HCEC 1CT (cell line): ENCODE measurements at places on chromosomes 7 and 10.

DNA sequence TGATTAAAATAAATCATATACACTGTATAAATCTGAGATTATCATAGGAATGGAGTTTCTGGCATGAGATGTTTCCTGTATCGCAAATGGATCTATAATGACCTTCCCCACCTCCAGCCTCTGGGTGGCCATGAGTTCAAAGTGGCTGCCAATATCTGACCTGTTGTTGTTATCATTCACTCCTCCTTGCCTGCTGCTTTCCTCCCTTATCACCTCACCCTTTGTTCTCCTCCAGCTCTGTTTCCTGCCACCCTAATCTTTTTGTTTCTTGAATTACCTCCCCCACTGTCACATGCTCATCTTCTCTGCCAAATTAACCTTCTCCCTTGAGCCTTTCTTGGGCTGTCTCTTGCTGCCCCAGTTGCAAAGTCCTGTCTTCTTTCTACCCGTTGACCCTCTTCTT is 12.0 kb downstream of the SCD start:
- no peak for DNase-seq

- DNase-seq, result no peak
These were observed 26.1 kb downstream of the STRA8 start for GRCh38 chr7:135259702-135260101.

DNA sequence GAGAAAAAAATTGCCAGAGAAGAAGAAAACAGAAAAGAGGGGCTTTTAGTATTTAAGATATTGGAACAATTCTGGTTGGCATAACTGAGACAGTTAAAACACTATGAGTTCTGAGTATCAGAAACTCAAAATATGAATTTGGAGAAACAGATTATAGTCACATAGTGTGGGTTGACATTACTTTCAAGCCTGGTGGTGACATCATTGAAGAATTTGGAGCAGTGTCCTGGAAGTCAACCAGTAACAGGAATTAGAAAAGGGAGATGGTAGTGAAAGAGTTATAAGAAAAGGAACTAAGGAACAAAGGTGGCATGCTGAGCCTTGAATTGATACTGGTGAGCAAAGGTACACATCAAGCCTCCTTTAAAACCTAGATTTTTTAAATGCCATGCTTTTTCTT is 88.2 kb downstream of the ZNF438 start:
- no peak for DNase-seq

GRCh38 chr7:46191776-46192175 is 270.7 kb upstream of the IGFBP3 start:
- peak; percentile 71 for DNase-seq

DNA sequence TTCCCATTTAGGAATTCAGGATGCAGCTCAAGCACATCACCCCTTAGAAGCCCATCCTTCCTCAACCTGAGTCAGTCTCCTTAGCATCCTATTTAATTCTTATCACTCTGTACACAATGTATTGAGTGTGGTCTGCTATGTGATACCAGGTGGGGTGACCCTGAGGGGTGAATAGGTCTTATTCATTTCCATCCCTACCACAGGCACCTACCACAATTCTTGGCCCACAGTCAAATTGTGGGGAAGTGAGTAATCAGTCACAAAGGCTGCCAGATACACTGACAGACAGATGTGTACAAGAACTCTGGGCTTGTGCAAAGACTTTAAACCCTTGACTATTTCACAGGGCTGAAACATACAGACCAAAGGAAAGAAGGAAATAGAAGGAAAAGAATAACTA is 560.5 kb downstream of the PARD3 start:
- DNase-seq, result peak; percentile 63

GRCh38 chr10:63547628-63548360 is 26.6 kb downstream of the REEP3 start:
- peak; percentile 26 for DNase-seq

- no peak for DNase-seq
These were observed 7.6 kb downstream of the ATP5F1C start for GRCh38 chr10:7795605-7796004.

GRCh38 chr7:11829954-11830353 is 2.0 kb downstream of the THSD7A start:
- DNase-seq, result no peak

GRCh38 chr10:106942035-106942662 is 222.4 kb downstream of the SORCS1 start:
- no peak for DNase-seq

- DNase-seq, result no peak
These were observed 264.5 kb upstream of the NEBL start for GRCh38 chr10:21161647-21162046.

DNA sequence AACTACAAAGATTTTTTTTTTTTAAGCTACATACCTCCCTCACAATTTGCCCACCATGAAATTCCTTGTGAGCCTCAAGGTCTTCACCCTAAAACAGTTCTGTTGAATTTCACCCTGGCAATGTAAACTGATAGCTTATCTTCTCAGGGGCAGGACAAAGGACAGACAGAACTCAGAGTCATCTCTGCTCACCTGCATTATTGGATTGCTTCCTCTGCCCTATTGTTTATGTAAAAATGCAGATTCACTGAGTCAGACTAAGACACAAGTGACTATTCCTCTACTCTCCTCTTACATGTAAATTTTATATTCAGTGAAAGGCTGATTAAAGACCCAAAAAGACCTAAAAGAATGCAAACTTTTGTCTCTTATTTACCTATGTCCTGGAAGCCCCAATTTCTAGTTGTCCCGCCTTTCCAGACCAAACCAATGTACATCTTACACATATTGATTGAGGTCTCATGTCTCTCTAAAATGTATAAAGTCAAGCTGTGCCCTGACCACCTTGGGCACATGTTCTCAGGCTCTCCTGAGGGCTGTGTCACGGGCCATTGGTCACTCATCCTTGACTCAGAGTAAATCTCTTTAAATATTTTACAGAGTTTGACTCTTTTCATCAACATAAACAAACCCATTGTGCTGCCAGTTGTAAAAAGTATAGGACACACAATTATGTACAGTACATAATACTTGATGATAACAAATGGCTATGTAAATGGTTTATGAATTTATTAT is 440.2 kb downstream of the HTR7 start:
- peak; percentile 13 for DNase-seq

GRCh38 chr7:1943933-1944618 is 274.0 kb downstream of the ELFN1 start:
- no peak for DNase-seq

- no peak for DNase-seq
These were observed 22.2 kb upstream of the ITGB1 start for GRCh38 chr10:32980242-32980557.

DNA sequence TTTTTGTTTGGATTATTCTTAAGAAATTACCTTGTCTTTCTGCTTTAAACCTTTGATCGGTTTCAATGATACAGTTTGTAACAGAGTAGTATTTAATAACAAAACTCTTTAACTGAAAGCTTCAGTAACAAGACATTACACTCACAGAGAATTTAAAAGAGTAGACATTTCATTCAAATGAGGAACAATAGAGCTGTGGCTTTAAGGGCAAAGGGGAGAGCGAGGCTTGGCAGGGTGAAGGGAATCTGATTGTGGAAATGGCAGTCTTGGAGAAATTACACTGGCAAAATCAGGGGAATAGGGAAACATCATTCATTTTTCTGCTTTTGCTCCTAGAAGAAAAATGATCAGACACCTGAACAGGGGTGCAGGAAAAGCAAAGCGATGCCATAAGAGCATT is 5.1 kb upstream of the HIPK2 start:
- DNase-seq, result no peak

GRCh38 chr10:38025283-38025682 is 14.8 kb downstream of the ZNF33A start:
- no peak for DNase-seq

DNA sequence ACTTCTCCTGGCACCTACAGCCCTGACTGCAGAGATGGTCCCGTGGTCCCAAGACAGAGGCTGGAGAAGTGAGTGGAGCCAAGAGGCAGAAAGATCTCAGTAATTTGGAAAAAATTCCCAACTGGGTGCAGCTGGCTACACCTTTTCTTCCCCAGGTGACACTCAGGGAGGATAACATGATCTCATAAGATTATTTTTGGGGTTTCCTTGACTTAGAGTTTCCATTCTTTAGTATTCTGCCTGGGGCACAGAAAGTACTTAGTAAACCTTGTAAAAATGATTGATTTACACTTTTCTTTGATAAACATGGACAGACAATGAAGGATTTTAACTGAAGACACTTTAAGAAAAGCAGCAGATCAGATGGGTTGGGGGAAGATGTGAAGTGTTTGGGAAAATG is 38.6 kb downstream of the HECW1 start:
- no peak for DNase-seq

DNA sequence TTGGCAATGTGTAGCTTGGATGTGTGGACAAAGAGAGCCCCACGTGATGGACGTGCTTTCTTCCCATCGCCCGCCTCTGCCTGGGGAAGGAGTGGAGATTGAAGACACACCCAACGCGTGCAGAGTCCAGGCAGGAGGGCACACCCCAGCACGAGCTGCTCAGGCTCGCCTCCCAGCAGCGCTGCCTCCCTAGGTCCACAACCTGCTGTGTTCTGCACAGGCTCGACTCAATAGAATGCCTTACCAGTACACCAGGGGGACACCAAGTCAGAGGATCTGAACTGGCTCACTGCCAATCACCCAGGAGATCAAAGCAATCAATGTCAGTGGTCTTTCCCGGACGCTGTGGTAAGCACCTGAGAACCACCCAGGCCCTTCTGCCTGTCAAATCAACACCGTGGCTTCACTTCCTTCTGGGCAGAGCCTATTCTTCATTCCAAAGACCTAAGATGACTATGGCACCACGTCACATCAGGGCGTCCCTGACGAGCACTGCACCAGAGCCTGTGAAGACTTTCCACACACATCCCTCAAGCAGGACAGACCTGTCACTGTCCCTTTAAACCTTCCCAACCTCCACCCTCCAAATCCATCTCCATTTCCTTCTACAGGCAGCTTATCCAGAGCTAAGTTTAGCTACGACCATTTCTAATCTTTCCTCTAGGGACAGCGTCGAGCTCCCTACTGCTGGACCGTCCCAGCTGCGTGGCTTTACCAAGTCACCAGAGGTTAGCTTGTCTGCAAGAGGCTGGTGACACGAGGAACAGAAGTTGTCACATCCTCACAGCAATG is 72.3 kb downstream of the AMZ1 start:
- peak; percentile 52 for DNase-seq

GRCh38 chr10:126016882-126017281 is 120.5 kb downstream of the FANK1 start:
- DNase-seq, result no peak

- DNase-seq, result peak; percentile 87
These were observed 48.5 kb downstream of the CALD1 start for GRCh38 chr7:134827889-134828288.

GRCh38 chr10:1109795-1110673 is 53.8 kb downstream of the WDR37 start:
- peak; percentile 75 for DNase-seq

DNA sequence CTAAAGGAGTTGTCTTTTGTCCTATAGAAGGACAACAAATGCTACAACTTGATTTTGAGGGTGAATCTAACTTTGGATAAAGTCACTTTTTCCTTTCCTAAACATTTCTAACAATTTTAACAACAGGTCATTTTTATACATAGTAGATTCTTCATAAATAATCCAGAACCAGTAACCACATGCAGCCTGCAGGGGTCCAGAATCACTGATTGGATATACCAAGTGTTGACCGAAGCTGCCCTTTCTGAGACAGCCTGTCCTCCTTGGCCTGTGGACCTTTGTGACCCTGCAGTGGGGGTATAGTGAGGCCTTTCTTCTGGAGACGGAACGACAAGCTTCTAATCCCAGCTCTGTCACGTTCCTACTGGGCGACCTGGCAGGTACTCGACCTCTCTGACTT is 34.8 kb upstream of the LAMB4 start:
- no peak for DNase-seq

DNA sequence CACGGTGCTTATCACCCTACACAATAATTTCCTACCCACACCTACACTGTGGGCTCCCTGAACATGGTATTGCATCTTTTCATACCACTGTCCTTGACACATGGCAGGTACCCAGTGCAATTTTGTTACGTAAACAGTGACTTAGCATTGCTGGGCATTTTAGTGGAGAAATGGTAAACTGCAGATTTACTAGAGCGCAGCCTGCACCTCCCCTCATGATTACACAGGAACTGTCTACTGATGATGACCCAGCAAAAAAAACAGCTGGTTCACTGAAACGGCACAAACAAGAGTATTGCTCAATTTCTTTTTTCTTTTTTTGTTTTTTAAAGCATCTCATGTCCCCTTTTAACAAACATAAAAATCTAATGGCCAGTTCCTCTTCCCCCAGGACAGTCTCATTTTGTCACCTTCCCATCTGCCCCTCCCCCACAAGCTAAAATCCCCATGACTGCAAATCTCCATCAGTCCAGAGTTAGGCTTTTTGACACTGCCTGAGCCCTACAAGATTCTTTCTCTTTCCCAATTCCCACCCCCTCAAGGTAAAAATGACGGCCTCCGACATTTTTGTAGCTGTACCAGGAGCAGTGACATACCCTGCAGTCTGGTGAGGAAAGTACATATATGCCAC is 2.8 kb downstream of the ZNF746 start:
- peak; percentile 21 for DNase-seq

DNA sequence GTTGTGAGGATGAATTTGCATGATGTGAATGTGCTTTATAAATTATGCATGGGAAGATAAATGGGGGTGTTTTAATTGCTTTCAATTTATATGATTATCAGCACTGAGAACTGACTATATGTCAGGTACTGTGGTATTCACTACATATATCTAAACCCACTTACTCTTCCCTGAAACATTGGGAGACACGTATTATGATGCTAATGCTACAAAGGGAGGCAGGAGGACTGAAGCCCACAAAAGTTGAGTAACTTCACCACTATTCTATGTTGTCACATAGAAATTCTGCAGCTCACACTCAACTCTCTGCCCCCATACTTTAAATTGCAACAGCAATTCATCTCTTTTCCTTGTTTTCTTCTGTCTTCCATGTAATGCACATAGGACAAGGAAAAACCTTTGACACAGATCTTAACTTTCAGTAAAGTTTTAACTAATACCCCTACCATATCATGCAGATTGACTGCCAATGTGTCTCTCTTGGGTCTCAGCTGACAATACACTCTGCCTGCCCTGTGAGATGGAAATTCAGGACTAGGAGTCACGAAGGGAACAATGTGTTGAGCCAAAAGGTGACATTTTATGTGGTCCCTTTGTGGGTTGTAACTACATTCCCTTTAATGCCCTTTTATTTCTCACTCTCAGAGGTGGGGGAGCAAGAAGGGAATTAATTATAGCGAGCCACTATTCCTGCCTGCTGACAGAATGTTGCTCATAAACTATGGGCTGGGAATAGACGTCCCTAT is 691.0 kb upstream of the SORCS1 start:
- no peak for DNase-seq

DNA sequence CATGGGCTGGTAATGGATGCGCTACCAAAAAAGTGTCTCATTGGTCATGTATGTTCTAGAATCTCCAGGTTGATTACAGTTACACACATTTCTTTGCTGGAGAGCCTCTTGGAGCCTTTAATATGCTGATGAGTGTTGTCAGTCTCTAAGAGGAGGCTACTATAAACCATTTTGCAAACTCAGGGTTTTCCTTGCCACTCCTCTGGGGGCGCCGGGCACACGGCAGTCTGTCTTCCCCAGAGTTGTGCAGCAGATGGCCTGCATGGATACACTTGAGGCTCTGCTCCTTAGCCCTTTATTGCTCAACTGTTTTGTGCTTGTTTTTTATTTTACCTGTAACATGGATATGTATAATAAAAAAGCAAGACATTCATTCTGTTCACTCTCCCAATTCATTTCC is 196.5 kb downstream of the ACTR3B start:
- no peak for DNase-seq
